ENCODE measurements at places on chromosomes 6 and 20.
A peak's percentile ranks its signal among the peaks of the same experiment; 100 is the strongest.

DNA sequence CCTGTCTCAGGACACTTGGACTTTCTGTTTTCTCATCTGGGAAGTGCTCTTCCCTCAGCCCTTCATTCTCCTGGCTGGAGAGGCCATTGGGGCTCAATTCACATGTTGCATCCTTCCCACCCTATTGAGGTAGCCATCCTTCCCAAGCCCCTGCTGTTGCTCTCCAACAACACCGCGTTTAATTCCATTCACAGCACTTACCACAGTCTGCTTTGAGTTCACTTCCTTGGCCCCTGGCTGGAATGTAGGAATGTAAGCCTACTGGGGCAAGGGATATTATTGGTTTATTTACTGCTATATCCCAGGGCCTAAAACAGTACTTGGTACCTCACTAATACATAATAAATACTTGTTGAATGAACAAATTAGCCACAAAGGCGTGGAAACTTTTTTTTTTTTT lies 6.7 kb upstream of the GFOD1 start:
- no peak for DNase-seq

DNA sequence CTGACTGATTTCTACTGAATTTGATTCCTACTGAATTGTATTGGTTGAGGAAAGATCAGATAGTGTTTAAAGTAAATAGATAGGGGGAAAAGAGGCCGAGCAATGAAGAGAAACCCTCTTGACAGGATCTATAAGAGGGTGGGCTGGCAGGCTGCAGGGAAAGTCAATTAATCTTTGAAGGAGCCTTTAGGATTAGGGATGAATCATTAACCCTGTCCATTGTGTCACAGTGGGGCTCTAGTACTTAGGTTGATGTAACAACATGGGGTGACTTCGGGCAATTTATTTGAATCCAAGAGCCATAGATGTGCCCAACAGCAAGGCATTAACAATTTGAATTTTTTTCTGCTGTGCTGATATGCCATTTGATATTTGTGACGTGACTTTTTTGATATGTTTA lies 7.5 kb downstream of the RFX6 start:
- DNase-seq: no peak

DNA sequence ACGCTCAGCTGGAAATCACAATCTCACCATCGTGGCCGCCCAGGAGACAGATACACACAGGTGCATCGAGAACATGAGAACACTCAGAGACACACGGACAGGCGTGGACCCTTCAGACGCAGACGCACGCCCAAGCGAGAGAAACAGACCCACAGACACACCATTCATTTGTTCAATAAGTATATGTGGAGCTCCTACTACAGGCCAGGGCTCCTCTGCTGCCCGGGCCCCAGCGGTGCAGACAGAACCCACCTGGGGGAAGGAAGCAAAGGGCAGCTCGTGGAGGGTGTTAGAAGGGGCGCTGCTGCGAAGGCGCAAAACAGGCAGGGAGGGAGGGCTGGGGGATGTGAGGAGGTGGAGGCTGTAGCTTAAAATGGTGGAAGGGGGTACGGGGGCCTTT lies 39.2 kb downstream of the SRC start:
- no peak for DNase-seq

GRCh38 chr6:135228486-135228885 lies 47.4 kb downstream of the MYB start:
- no peak for DNase-seq

GRCh38 chr6:128158496-128158895 lies 257.6 kb upstream of the THEMIS start:
- no peak for DNase-seq

DNA sequence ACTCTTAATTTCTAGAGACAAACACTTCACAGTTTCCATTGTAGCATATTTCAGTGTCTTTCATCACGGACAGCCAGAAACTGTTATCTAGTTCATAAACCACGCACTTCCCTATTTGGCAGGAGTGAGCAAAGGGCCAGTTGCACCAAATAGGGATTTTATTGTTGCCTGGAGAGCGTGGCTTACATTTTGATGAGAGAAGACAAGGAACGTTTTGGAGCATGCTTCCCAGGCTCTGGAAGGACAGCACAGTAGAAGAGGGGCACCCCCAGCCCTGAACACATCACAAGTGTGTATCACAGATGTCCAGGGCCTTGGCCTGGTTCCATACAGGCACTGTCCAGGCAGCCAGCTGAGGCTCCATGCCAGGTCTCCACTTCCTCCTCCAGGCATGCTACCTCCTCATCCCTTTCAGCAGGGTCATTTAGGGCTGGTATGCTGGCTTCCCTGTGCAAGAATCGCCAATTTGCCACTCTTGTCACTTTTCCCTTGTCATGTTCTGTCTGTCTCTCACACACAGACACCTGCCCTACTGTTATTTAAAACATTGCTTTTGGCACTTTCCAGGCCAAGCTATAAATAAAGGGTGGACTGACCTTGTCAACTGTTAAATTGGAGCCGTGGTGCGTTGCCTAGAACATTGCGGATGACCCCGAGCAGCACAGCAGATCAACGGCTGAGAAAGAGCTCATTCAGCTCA lies 235.0 kb upstream of the GMDS start:
- no peak for DNase-seq

GRCh38 chr6:14757418-14757817 lies 488.5 kb upstream of the JARID2 start:
- no peak for DNase-seq

GRCh38 chr6:31203345-31203979 lies 33.0 kb upstream of the POU5F1 start:
- DNase-seq: peak; percentile 78

GRCh38 chr6:129515004-129515403 lies 195.0 kb downstream of the ARHGAP18 start:
- DNase-seq: no peak

- DNase-seq: no peak
These were observed 13.3 kb downstream of the PREP start for GRCh38 chr6:105389543-105389942.

GRCh38 chr6:44439270-44440045 lies 52.0 kb downstream of the CDC5L start:
- DNase-seq: no peak

GRCh38 chr20:14783766-14784165 lies 446.4 kb upstream of the FLRT3 start:
- no peak for DNase-seq

- no peak for DNase-seq
These were observed 44.8 kb downstream of the FGD2 start for GRCh38 chr6:37050045-37050853.

DNA sequence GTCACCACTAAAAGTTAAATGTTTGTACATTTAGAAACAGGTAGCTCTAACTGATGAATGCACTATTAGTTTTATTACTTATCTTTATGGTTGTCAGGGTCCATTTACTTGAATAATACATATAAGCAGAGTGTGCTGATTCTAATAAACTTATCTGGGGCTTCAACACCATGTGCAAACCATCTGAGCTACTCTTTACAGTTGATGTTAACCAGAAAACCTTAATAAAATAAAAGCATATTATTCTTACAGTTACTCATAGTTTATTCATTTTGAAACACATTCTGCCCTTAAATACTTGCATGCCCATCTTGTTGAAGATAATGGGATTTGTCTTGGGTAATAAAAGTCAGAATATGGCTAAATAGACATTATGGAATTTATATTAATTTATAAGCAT lies 1042.2 kb downstream of the EPHA7 start:
- no peak for DNase-seq

GRCh38 chr6:36682328-36683144 lies 4.0 kb downstream of the CDKN1A start:
- DNase-seq: no peak

GRCh38 chr20:24951536-24952083 lies 2.5 kb downstream of the CST7 start:
- DNase-seq: no peak

- DNase-seq: no peak
These were observed 59.9 kb downstream of the KAT14 start for GRCh38 chr20:18197382-18198070.

GRCh38 chr6:159445351-159445750 lies 247.7 kb downstream of the SOD2 start:
- no peak for DNase-seq

GRCh38 chr6:108581237-108581931 lies 20.7 kb downstream of the FOXO3 start:
- no peak for DNase-seq

- DNase-seq: no peak
These were observed 10.7 kb downstream of the DLL1 start for GRCh38 chr6:170279977-170280688.

DNA sequence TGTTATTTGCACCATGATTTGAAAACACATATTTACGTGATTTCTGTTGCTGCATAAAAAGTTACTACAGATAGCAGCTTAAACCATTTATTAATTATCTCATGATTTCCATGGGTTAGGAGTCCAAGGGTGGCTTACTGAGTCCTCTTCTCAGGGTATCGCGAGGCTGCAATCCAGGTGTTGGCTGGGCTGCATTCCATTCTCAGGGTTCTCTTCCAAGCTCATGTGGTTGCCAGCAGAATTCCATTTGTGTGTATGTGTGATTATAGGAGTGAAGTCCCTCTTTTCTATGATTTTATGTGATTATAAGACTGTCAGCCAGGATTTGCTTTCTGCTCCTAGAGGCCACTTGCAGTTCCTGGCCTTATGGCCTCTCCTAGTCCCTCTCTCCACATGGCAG lies 135.1 kb downstream of the FAM83B start:
- DNase-seq: no peak

- no peak for DNase-seq
These were observed 51.3 kb upstream of the FOXC1 start for GRCh38 chr6:1558388-1558787.

GRCh38 chr20:39789411-39789810 lies 827.3 kb downstream of the DHX35 start:
- DNase-seq: no peak

DNA sequence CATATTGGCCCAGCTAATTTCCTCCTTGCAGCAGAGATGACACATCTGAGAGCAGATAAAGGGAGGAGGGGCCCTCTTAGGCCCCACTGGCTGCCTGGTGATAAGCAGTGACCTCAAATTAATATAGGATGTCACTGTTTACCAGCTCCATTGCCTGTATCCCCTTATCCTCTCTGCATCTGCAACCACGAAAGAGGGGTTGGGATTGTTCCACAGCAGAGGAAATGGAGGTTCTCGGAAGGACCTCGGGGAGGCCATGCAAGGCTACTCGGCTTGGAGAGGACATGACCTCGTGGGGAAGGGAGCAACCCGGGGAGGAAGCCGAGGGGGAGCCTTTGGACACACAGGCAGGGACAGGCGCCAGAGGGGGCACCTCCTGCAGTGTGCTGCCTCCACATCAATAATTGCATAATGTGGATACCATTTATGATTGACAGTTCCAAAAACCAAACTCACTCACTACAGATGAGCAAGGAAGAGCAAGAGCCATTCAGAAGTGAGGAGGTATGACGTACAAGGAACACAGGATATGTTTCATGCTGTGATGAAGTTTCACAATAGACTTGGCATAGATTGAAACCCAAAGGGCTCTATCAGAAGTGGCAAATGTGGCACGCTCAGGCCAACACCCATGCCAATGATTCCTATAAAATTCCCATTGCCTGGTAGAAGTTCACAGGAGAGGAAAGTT lies 177.2 kb upstream of the RNF24 start:
- no peak for DNase-seq

- no peak for DNase-seq
These were observed 135.9 kb downstream of the JPH2 start for GRCh38 chr20:44050925-44051660.

- no peak for DNase-seq
These were observed 16.8 kb downstream of the MYLK4 start for GRCh38 chr6:2733736-2734480.

- peak; percentile 81 for DNase-seq
These were observed 350.5 kb downstream of the PRL start for GRCh38 chr6:21946298-21946783.

DNA sequence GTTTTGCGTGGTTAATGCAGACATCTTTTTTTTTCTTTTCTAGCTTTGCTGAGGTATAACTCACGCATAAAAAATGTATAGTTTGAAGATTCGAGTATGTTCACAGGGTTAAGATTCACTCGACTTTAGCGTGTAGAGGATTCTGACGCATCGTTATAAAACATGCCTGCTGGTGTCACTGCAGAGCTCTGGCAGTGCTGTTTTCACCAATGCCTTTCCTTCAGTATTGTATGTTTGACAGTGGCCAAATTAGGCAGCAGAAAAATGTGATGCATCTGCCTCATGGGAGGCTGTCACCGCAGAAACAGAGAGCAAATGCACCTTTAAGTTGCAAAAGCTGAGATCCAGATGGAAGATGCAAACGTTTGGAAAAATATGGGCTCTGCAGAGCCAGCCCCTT lies 18.0 kb upstream of the SIRPB2 start:
- no peak for DNase-seq

DNA sequence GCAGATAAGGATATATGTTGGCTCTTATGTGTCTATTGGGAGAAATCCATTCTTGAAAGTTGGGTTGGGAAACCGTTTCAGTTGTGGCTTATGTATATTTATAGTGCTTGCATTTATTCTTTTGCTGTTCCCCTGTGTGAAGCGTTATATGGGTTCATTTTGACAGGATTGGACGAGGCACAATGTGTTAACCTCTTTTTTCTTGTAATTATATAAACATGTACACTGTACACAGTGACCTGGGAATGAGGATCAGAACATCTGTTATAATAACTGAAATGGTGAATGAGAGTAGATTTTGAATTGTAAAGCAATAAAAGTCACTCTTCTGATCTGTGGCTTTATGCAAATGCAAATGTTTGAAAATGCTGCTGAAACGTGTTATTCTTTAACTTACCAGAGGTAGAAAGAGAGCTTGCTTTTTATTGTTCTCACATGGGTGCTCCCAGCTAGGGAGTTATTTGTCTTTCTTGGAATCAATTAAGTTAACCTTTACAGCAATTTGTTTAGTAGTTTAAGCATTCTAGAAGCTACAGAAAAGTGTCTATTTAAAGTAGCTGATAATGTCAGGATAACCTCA lies 213.7 kb downstream of the GRIK2 start:
- no peak for DNase-seq

- no peak for DNase-seq
These were observed 932 bp upstream of the TAAR9 start for GRCh38 chr6:132537145-132537544.

GRCh38 chr6:137697267-137697938 lies 169.7 kb upstream of the TNFAIP3 start:
- DNase-seq: peak; percentile 87

DNA sequence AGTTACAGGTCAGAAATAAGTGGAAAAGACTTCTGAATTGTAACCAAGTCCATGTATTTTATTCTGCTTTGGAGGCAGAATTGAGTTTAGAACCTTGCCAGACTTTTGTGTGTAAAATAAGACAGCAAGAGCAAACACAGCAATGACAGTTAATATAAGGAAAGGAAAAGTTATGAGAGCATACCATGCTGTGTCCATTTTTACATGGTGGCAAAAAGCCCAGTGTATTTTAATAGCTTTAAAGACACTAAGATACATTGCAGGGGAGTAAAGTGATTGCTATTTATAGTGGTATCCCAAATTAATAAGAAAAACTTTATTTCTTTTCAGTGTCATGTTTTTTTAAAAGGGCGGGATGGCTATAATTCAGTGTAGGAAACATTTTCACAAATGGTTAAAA lies 45.2 kb downstream of the CDC5L start:
- no peak for DNase-seq

DNA sequence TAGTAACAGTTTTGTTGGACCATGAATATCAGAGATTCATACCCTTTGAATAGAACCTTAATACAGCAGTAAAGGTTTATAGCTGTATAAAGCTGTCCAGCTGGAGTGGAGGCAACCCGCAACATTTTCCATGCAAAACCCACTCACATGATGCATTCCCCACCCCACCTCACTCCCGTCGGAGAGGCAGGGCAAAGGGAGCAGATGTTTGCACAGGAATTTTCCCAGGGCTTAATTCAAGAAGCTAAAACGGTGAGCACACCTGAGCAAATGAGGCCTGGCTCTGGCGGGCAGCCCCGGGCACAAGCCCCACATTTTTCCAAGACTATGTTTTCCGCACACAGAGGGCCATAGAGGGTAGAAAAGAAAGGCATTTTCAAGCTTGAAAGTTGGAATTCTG lies 191.7 kb downstream of the FOXC1 start:
- DNase-seq: no peak

Measured in epithelial cell of proximal tubule (primary cell).